Central memory CD8-positive, alpha-beta T cell (primary cell): ENCODE measurements at places on chromosomes 1 and 21.

- DNase-seq = peak; percentile 37
Measured at GRCh38 chr1:27365372-27366112, 1.2 kb downstream of the MAP3K6 start.

DNA sequence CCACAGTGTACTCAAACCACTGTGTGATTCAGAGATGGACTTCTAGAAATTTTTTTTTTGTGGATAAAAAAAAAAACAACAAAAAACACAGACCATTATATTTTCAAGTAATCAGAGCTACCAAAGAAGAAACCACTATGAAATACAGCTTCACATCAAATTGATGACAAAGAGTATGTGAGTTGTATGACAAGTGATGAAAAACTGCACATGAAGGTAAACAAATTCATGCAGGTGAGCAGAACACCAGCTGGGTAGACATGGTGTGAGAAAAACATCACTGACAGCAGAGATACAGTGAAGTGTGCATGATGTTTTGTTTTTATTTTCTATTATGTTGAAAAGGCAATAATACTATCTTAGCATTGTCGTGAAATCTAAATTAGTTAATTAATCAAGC, 8.0 kb upstream of the PTPRC start:
- DNase-seq = no peak

- no peak for DNase-seq
Measured at GRCh38 chr1:114108751-114109255, 44.9 kb downstream of the SYT6 start.

GRCh38 chr1:17627239-17628052, 87.9 kb downstream of the ARHGEF10L start:
- no peak for DNase-seq

GRCh38 chr1:234069760-234070159, 165.3 kb downstream of the SLC35F3 start:
- DNase-seq = no peak

GRCh38 chr1:197464044-197464443, 196.0 kb downstream of the CRB1 start:
- no peak for DNase-seq

GRCh38 chr21:32300117-32300681, 1.5 kb downstream of the MRAP start:
- DNase-seq = no peak

DNA sequence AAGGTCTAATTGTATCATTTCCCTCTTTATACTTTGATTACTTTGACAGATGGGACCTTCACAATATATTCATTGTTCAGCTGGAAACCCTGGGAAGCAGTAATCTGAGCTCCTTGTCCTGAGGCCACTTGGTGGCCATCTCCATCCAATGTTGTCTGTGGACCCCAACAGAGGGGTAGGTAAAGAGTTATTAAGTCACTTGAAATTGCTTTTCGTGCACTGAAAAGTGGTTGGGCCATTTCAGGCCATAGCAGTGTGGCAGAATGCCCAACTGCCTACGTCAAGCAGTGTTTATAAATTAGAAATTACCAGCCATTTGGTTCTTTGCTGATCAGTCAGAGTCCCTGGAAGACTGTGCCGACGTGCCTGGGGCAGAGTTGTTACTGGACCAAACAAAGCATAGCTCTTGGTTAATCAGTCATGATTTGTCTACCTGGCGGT, 308.3 kb upstream of the USP25 start:
- DNase-seq = no peak

GRCh38 chr1:41662061-41662764, 177.7 kb upstream of the EDN2 start:
- DNase-seq = peak; percentile 28

GRCh38 chr21:45020629-45021427, 53.6 kb upstream of the ADARB1 start:
- DNase-seq = no peak
